AG09319 (cell line): ENCODE measurements at places on chromosomes 16 and 17.

DNA sequence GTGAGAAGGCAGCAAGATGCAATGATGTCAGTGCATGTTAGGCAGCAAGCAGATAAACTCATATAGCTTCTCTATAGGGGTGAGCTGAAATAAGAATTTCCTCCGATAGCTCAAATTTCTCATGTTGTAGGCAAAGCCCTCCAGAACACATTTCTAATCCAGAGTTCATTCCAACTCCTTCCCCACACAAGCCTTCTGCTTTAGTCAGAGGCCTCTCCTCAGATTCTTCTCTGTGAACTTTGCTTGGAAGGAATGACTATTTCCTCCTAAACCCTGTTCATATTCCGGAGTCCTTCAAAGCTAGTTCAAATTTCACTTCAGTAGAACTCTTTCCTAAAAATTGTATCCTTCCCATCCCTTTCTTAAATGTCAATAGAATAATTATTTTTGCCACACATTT lies 144.8 kb downstream of the KCNJ2 start:
- DNase-seq = no peak

GRCh38 chr17:65824901-65825300 lies 263.5 kb upstream of the AXIN2 start:
- DNase-seq = no peak

GRCh38 chr17:39094607-39095308 lies 56.7 kb downstream of the PLXDC1 start:
- no peak for DNase-seq

- DNase-seq = no peak
Observed at GRCh38 chr16:4297480-4297879, 18.4 kb upstream of the GLIS2 start.

DNA sequence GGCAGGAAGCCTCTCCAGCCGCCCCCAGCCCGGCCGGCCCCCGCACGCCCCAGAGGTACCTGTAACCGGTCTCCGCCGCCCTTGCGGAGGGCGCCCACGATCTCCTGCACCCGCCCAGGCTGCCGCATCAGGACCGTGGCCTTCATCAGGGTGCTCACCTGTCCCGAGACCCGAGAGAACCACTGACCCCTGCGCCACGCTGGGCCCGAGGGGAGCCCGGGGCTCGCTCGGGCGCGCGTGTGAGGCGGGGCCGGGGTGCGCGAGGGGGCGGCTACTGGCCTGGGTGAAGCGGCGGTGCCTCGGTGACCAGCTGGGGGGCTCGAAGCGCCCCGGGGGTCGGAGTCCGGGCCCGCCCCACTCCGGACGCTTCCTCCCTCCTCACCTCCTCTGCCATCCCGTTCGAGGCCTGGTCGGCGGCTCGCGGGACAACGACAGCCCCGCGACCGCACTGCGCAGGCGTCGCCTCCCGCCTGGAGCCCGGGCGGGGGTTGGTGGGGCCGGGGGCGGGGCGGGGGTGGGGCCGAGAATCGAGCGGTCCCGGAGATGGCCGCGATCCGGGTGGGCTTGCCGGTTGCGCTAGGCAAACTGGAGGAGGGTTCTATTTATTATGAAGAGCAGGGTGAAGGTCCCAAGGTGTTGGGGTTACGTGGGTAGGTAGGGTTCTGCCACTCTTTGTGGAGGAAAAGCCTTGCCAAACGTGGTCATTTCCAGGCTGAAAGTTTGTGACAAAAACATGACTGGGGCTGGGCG lies at the start of gene NT5C3B:
Gene NT5C3B, minus strand, starts transcription at position 433 of the 750 bp plus-strand sequence. Its CDS starts 39 bp downstream, at position 394.
- no peak for DNase-seq

DNA sequence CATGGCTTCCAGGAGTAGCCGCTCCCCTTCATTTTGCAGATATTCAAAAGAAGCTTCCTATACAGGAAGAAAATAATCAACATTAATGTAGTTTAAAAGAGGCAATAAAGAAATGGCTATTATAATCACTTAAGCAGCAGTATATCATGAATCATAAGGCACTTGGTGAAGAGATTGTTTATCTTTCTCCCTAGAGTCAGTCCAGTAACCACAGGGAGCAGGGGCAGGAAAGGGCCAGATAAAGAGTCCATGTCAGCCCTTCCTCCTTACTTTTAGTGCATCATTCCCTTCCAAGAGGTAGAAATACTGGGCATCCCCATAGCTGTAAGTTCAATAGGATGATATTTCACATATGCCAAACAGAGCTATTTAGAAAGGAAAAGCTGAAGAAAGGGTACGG lies 184.6 kb upstream of the C17orf78 start:
- DNase-seq = no peak

- no peak for DNase-seq
Observed at GRCh38 chr16:82580298-82580890, 46.4 kb upstream of the CDH13 start.
